Posterior cingulate gyrus (tissue), 11 donors: ENCODE measurements at places on chromosomes 16 and 17.
A peak's percentile ranks its signal among the peaks of the same experiment; 100 is the strongest.

GRCh38 chr16:86566966-86567700 lies 504 bp downstream of the FOXC2 start:
- DNase-seq = no peak

DNA sequence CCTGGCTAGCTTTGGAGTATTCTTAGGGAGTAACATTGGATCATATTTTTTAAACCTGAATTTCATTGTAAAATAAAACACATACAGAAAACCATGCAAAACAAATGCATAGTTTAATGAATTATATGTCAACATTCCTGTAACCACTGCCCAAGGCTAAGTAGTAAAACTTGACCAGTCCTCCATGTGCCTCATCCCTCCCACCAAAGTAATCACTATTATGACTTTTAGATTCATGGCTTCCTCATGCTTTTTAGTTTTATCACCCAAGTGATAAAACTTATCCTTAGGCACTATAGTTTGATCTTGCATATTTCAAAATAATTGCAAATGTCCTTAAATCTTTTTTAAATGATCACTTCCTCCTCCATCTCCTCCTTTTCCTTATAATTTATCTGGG lies 20.4 kb downstream of the PRKCA start:
- no peak for DNase-seq

GRCh38 chr16:72198771-72199201 lies 26.8 kb upstream of the PMFBP1 start:
- no peak for DNase-seq

DNA sequence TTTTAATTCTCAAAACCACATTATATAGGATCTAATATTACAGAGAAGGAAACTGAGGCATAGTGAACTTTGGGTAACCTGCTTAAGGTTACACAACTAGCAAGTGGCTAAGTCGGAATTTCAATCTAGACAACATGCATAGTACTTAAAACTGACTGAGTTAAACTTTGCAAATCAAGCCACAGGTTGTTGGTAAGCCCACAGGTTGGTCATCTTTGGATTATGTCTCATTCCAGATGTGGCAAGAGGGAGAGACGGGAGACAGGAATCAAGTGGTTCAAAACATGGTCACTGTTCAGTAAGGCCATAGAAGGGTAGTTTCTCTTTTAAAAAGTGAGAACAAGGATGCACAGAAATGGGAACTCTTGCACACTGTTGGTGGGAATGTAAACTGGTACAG lies 57.1 kb downstream of the MYO1D start:
- no peak for DNase-seq

DNA sequence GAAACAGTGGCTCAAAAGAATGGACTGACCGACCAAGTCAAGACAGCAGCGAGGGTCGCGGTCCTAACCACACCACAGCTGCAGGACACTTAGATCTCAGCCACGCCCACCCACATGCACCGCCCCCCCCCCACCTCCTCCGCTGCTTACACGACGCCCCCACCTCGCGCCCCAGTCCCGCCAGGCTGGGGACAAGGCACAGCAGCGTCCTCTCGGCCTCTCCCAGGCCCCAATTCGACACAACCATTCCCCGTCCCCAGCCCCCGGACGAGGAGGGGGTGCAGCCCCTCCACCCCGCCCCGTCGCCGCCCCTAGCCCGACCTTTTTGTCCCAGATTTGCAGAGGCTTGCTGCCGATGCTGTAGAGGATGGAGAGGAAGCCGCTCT lies 477 bp downstream of the CFAP20 start:
- no peak for DNase-seq

GRCh38 chr17:57629470-57629869 lies 115.6 kb downstream of the CCDC182 start:
- DNase-seq = no peak

DNA sequence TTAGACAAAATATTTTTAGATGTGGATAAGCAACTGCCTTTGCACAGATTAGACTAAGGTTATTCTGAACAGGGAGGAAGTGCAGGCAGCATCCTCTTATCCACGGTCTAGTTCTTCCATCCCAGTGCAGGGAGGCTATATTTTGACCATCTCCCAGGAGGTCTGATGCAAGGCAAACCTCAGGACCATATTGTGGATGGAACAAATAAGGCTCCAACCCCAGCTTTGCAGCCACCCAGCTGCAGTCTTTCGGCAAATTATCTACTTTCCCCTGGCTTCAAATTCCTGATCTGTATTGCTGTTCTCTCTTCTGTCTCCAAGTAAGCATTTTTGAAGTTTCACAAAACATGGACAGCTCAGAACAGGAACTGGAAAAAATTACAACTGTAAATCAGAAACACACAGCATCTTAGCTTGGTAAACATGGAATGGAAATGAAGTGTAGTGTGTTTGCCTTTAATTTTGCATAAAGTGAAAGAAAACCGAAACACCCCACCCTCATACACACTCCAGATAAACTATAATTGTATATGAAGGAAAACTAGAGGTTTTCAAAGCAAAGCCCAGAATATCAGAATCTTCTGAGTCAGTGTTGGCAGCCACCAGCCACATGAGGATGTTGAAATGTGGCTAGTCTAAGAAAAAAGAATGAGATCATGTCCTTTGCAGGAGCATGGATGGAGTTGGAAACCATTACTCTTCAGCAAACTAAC lies 33.5 kb upstream of the MON1B start:
- DNase-seq = no peak

DNA sequence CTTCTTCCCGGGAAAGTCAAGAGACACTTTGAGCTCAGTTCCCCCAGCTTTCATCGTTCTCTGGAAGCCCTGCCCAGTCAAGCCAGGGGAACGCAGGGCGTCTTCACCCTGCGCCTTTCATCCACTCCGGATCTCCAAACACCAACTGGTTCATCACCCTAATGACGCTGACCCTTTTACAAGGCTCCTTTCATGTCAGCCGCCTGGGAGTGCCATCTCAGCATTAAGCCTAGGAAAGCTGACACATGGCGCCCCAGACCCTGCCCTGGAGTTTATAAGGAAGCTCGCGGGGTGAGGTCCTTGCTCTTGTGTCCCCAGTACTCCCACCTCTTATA lies 594 bp upstream of the DNAJC7 start:
- DNase-seq = no peak

GRCh38 chr16:55494994-55495421 lies 13.9 kb upstream of the LPCAT2 start:
- DNase-seq = no peak

GRCh38 chr17:8793649-8794048 lies 5.5 kb downstream of the MFSD6L start:
- no peak for DNase-seq

GRCh38 chr17:36721560-36722120 lies 120.3 kb downstream of the MRM1 start:
- no peak for DNase-seq

DNA sequence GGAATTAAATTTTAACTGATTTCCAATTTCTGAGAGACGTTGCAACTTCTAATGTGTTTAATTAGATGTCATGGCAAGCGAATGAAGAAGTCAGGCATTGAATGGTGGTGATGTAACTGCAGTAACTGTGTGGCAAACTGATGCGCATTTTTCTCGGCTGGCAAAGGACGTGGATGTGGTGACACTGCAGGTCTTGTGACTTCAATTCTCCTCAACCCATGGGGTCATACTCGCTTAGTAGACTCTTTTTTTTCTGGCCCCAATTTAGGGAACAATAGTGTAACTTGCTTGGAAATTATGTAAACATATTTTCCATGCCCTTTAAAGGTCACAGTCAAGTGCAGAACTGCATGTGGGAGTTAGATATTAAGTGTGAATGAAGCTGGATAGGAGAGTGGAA lies 1.9 kb upstream of the FAM20A start:
- no peak for DNase-seq

DNA sequence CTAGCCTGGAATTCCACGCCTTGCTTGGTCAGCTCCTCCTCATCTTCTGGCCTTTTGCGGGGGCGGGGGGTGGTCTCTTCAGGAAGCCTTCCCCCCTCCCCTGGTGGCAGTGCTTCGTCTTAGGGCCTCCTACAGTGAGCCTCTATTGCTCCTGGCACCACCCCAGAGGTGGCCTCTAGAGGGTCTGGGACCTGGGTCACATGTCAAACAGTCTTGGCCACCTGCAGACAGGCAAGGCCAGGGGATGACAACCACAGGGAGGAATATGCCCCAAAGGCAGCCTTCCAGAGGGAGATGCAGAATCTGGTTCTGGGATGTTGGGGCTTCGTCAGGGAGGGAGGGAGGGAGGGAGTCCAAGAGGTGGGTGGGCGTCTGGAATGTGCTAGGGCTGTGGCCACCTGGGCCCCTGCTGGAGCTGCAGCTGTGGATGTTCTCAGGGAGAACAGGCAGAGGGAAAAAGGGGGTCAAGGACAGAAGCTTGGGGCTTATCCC lies 50.6 kb downstream of the SMPD3 start:
- peak; percentile 47 for DNase-seq
